ENCODE measurements at places on chromosomes 12 and 14. TPM values are rescaled to one million over a fixed set of nuclear protein-coding genes. Genes with fewer than 3 reads are reported as not detected.

- no peak for DNase-seq
Measured at GRCh38 chr12:56205445-56205844, 16.2 kb upstream of the SMARCC2 start.

DNA sequence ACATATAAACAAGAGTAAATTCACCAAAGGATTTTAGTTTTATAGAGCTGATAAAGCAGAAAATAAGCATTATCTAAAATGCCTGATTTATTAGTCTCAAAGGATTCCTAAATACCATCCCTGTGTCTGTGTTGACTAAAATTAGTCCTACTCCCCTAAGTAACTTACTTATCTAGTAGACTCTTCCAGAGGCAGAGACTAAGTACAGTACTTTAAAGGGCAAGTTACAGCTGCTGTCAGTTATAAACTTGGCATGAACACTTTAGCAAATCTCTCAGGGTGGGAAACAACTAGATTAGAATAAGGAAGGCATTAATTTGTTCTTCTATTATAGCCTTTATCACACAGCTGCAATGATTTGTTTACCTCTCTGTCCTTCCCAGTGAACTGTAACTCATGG, 46.0 kb downstream of the ATP2B1 start:
- DNase-seq, result no peak

DNA sequence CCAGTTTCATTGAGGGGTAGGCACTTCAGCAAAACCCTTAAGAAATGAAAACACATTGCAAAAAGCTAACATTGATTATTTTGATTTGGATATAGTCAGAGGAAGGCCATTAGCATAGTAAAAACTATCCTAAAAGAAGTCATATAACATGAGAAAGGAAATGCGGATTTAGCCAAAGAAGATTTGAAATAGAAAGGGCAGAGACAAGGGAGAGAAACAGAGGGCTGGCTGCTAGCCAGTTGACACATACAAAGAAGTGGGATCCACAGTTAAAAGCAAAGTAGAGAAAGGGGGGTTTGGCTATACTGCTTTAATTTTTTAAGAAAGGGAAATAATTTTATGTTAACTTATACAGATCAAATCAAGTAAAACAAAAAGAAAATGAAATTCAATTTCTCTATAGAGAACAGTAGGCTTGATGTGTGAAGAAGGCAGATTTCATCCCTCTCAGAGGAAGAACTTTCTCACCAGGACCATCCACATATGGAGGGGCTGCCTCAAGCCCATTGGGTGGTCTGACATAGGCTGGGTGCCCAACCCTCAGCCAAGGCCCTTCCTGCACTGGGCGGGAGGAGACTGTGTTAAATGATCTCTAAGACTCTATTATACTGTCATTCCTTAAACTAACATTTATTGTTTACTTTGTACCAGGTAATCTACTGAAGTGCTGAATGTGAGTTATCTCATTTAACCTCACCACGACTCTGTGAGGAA, 420.3 kb downstream of the CCDC91 start:
- no peak for DNase-seq

DNA sequence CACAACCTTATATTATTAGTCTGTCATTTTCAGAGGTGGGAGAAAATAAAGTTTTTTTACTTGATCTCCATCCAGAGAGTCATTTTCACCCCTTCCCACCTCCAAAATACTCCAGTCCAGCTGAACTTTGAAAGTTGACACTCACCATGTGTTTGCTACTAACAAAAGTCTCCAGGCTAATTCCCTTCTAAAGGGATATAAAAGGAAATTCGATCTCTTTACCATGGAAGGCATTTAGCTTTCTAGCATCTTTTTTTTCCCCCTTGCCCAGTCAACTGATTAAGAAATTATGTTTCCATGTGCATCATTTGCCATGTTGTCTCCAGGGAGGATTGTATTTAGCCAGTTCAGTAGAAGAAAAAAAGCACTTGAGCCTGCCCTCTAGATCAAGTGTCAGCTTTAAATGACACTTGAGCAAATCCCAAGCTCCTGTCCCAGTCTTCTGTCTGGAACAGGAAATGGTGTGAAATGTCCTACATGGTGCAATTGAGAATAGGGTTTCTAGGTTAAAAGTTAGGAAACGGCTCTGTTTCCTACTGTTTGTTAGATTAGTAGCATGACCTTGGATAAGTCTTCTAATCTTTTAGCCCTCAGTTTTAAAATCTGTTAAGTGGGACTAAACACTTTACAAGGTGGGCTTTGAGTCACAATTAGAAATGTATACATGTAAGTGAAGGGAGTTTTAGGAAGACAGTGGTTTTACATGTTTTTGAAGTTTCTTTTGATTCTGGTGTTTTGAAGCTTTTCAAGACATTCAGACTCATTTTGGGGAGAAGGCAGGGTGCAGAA, 67.2 kb downstream of the GNS start:
- DNase-seq, result no peak

SRRM4 gene
- total RNA-seq, result 0.30 TPM

GRCh38 chr12:95848575-95849388, 10.0 kb upstream of the SNRPF start:
- no peak for DNase-seq

GRCh38 chr14:58315606-58316005, 17.3 kb downstream of the ARID4A start:
- no peak for DNase-seq

DNA sequence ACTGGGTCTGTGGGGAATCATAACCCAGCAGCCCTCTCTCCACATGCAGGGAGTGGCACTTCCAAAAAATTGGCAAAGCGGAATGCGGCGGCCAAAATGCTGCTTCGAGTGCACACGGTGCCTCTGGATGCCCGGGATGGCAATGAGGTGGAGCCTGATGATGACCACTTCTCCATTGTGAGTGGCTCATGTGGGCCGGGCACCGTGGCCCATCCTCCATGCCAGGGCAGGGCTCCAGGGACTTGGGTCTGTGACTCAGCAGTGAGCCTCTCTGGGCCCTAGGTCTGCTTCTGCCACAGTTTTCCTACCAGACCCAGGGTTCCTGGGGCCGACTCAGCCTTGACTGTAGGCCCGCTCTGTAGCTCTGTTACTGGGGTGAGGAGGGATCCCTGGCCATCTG, 2.2 kb downstream of the NPFF start:
- DNase-seq, result peak; percentile 51

PRH2 gene
- total RNA-seq, result not detected

- DNase-seq, result no peak
Measured at GRCh38 chr12:103727638-103728037, 113.4 kb downstream of the NT5DC3 start.

RDH12 gene
- total RNA-seq, result not detected

DNA sequence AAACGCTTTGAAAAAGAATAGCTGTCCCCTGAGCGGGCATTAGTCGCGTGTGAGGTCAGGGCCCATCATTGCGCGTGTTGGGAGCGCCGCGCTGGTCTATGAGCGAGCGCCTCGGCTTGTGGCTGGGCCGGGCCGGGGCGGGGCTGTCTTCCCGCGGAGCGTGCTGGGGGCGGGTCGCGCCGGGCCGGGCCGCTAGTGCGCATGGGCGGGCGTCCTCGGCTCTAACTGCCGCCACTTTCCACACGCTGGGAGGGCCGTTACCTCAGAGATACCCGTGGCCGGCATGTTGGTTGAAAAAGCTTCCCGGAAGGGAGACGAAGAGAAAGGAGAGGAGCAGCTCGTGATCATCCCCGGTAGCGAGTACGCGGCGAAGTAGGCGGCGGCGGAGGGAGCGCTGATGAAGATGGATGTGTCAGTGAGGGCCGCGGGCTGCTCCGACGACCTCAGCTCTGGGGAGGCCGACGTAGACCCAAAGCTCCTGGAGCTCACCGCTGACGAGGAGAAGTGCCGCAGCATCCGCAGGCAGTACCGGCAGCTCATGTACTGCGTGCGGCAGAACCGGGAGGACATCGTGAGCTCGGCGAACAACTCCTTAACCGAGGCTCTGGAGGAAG, at the start of gene EID3:
TSS of gene EID3 (plus strand) at position 202 of the 614 bp plus-strand sequence. CDS start at position 398, 196 bp downstream.
- peak; percentile 95 for DNase-seq

- DNase-seq, result no peak
Measured at GRCh38 chr14:69953266-69953915, 74.2 kb downstream of the SMOC1 start.

GRCh38 chr14:68516342-68516741, 276.5 kb downstream of the ZFP36L1 start:
- no peak for DNase-seq

GRCh38 chr12:130513556-130513955, 175.9 kb downstream of the PIWIL1 start:
- DNase-seq, result no peak

DNA sequence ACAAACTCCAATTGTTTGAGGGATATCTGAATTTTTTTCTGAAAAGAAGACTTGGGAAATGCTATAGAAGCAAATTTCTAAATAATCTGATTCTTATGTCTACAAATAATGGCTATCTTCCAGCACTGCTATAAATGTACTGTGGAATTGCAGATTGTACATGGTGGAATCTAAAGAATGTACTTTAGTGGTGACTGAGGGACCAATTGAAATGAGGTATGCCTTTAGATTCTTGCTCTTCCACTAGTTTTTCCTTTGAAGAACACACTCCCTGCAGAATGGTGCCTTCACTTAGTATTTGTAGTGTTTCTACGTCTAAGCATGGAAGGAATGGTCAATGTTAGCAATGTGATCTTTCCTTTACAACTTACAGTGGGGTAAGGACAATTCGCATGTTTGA, 11.7 kb upstream of the PRB4 start:
- no peak for DNase-seq

DNA sequence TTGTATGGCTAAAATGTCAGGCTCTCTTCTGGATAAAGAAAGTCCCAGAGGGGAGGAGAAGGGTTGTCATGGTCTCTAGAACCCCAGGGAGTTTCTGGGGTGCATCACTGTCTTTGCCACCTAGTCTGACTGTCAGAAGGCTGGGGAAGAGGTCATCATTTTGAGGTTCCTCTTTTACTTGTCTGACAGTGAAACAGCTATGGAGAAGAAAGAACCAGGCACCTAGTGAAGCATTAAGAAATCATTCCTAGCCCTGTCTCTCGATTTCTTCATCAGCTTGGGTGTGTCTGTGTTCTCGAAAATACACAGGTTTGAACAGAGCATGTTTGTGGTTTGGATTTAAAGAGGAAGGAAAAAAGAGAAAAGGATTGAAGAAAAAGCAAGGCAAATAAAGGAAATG, 158.7 kb upstream of the LRIG3 start:
- DNase-seq, result no peak

OR6C68 gene
- total RNA-seq, result not detected

DNA sequence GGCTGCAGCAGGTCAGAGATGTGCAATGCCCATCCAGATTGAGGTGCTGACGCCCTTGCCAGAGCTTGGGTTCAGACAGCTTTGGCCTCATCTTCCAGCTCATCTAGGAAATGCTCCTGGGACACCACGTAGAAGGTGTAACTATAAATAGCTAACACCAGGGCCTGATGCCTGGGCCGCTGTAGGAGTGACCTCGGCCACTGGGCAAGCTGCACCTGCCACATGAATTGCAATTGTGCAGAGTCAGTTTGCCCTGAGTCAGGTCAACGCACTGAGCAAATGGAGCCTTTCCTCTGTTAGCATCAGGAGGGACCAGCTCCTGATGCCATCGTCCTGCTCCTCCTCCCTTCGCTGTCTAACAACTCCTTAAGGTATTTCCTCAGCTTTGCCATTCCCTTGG, 17.4 kb upstream of the DNM1L start:
- DNase-seq, result no peak

DNA sequence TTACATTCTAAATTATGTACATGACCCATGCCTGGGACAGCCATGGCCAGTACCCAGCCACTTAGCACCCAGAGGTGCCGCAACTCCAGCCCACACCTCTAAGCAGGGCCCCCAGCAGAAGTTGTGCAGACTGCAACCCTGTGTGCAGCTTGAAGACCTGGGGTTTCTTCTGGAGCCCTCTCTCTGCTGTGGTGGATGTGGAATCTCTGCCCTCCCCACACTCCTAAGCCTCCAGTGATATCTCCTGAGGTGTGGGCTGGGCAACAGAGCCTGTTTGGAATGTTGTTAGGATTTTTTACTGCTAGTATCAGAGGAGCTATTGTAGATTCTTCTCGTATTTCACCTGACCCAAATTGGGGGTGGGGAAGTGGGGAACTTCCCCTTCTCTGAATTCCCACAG, 59.4 kb upstream of the TUNAR start:
- DNase-seq, result no peak

DNA sequence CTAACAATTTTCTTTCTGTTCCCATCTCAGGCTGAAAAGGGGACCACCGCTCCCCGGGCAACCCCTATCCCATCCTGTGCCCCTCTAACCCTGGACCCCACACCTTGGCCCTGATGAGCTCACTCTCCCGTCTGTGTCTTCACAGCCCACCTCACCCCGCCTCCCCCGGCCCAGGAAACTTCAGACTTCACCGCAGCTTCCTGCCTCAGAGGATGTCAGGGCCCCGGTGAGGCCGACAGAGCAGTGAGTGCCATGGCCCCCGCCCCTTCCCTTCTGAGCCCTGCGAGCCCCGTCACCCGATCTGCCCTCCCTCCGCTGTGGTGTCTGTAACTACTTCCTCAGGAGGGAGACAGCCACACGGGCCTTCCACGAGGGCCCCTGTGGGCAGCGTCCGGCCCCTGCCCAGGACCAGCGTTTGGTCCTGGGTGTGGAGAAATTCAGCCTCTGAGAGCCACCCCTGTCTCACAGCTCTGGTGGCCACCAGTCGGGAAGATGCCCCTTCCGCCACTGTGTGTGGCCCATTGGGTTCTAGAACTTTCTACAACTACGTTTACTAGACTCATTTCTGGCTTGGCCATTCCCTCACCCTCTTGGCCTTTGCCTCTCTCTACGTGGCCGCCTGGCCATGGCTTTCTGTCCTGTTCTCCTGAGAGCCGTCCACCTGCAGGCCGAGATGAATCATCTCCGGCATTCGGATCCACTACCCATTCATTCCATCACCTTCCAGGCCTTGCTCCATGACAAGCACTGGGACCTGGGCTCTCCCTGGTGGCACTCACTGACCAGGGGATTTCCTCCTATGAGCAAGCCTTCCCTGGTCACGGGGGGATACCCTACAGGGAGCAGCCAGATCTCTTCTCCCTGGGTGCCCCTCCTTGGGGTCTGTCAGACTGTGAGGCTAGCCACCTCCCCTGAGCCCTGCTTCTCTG, 3.4 kb downstream of the RHOF start:
- DNase-seq, result peak; percentile 86

DNA sequence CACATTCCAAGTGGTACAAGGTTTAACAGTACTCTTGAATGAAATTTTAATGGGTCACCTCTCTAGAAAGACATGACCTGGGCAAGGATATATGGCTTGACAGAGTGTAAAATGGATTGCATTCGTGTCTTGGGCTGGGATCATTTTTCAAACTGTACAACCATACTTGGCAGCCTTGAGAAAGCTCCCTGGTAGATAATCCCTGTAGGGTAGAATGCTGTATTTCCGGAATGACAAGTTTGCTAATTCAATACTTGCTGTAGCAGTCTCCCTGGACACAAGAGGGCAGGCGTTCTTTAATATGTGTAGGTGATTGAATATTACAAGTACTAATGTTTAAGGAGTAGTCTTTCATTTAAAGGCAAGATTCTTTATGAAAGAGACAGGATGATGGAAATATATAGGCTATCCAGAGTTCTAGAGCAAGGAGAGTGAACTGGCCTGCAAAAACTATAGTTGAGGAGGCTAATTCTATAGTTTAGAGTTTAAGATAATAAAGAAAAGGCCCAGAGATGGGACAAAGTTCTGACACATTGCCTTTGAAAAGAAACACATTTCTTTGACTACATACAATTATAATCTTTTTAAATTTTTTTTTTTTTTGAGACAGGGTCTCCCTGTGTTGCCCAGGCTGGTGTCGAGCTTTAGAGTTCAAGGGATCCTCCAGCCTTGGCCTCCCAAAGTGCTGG, 53.4 kb downstream of the PLBD1 start:
- DNase-seq, result no peak

- DNase-seq, result no peak
Measured at GRCh38 chr14:92417759-92418158, 94.8 kb downstream of the SLC24A4 start.

- peak; percentile 22 for DNase-seq
Measured at GRCh38 chr14:102930138-102930752, 7.8 kb downstream of the AMN start.

PTCSC3 gene
- total RNA-seq, result not detected
